ENCODE measurements at places on chromosomes 13 and 19.

DNA sequence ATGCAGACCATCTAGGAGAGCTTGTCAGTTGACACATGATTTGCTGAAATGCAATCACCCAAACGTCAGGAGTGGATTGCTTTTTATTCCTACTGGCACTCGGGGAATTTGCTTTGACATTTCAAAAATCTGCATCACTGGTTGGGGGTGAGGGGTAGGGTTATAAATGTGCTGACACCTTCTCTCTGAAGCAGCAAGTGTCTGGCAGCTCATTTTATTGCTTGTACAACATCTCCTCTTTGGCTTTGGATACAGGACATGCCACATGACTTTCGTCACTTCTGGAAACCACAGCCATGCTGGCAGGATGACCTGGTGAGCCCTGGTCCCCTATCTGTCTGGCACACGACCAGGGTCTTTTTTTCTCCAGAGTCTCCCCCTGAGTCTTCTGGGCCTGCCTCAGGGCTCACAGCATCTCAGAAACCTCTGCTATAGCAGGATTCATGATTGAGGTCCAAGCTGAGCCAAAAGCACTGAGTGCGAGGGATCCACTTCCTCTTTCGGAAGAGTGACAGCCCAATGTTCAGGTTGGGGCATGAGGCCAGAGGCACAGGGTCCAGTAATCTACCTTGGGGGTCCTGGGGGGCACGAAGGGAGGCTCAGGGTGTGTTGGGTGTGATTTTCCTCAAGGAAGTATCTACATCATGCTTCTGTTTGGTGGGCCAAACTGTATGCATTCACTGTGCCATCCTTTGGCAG lies 60.1 kb downstream of the HSPH1 start:
- no peak for DNase-seq

DNA sequence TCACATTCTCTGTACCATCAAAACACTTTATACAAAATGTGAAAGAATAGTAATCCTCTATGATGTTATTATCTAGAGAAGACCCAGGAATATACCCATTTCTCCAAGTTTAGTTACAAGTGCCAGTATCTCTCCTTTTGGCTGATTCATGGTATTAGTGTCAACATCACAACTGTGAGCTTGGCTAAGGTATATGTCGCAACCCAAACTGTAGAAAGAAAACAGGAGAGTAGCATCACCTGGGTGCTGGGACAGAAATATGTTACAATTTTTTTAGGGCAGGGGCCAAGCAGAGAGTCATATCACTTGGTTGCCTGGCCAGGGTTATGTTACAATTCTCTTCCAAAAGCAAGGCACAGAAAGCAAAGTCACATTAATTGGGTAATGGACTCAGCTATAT lies 127.2 kb upstream of the ZNF91 start:
- DNase-seq = no peak

GRCh38 chr19:39951686-39952085 lies 17.3 kb upstream of the FCGBP start:
- peak; percentile 26 for DNase-seq

DNA sequence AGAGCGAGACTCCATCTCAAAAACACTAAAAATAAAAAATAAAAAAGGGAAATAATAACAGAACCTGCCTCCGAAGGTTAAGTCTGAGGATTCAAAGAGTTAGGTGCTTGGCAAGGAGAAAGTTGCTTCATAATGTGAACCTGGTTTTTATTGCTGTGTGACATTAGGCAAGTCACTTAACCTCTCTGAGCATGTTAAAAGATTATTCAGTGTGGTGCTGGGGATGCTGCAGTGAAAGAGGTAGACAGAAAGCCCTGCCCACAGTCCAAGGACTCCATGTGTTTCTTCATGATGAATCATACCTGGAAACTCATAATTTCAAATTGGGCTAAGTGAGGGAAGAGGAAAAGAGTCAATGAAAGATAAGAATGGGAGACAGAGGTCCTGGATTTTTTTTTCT lies 2.4 kb downstream of the IL27RA start:
- no peak for DNase-seq

GRCh38 chr19:10858204-10858828 lies 10.1 kb downstream of the C19orf38 start:
- DNase-seq = no peak

- DNase-seq = no peak
Measured at GRCh38 chr13:71786875-71787274, 80.1 kb downstream of the DACH1 start.

DNA sequence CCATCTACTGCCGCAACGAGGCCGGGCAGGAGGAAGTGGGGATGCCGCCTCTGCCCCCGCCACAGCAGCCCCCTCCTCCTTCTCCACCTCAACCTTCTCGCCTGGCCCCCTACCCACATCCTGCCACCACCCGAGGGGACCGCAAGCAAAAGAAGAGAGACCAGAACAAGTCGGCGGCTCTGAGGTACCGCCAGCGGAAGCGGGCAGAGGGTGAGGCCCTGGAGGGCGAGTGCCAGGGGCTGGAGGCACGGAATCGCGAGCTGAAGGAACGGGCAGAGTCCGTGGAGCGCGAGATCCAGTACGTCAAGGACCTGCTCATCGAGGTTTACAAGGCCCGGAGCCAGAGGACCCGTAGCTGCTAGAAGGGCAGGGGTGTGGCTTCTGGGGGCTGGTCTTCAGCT lies 3.4 kb upstream of the NUP62 start:
- DNase-seq = no peak

DNA sequence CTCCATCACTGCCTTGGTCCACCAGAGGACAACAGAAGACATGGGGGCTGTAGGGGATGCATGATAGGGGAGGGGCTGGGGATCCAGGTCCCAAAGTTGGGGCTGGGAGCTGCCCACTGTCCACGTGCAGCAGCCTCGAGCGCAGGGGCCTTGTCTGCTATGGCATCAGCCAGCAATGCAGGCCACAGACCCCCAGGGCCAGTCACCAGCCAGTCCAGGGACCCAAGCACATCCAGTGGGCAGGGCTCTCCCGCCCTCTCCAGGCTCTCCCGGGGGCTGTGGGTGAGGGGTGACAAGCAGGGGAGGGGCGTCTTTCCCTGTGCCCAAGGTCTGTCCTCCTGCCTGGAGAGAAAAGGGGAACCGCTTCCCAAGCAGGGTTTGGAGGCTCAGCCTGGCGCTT lies 32.8 kb downstream of the PEPD start:
- DNase-seq = no peak

GRCh38 chr19:46367426-46367825 lies 20.5 kb downstream of the PPP5C start:
- DNase-seq = no peak

DNA sequence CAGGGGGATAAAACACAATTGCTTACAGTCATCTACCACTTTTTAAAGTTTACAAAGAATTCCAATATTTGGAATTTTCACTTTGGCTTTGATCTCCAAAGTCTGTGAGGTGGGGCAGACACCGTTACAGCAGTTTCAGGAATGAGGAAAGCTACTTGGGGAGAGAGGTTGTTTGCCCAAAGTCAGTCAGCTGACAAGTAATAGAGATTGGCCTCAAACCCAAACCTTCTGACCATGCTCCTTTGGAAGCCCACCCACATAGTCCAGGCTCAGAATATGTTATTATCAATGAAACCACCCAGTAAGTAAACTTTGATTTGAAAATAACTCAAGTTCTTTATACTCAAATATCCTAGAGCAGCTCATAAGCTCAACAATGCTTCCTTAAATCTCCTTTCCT lies 29.0 kb downstream of the RXFP2 start:
- no peak for DNase-seq

GRCh38 chr19:45492627-45493470 lies 4.0 kb downstream of the RTN2 start:
- DNase-seq = no peak

- DNase-seq = no peak
Measured at GRCh38 chr13:58782736-58783135, 1151.2 kb downstream of the PCDH17 start.

- DNase-seq = no peak
Measured at GRCh38 chr19:42409477-42409876, 17.7 kb downstream of the LIPE start.

DNA sequence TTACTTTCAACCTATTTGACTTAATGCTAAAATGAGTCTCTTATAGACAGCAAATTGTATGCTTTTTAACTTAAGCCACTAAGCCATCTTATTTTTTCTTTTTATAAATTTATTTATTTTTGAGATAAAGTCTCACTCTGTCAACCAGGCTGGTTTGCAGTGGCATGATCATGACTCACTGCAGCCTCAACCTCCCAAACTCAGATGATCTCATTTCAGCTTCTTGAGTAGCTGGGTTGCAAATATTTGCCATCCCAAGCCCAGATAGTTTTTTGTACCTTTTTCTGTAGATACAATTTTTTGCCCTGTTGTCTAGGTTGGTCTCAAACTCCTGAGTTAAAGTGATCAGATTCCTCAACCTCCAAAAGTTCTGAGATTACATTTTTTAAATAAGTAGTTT lies 27.1 kb downstream of the ZNF714 start:
- DNase-seq = no peak

DNA sequence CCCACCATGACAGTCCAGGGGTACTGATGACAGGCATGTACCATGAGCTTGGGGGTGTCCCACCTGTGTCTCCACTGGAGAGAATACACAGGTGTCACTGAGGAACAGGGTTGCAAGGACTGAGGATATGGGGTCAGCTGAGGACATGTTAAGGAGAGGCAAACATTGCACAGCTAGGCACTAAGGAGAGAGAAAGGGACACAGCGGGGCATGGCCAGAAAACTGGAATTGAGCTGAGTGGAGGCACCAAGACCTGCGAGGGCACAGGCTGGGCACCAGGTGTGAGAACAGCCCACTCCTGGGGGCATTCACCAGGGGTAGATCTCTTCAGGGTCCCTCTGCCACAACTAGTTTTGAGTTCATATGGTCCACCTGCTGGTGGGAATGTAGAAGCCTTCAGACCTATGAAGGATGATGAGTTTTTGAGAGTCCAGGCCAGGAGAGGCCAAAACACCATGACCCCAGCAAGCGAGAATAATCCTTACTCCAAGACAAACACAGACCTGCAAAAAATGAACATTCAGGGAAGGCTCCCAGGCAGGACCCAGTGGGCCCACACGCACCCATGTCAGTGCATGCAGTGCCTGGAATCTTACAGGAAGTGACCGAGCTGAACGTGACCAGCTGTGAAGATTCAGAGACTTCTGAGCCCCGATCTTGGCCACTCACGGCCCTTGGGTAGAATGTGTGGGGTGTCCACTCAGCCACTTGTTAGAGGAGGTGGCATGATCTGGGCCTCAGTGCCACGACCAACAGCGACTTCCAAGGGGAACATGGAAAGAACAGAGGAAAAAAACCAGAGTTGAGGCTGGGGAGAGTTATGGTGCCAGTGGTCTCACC lies 1.4 kb upstream of the ZNF584 start:
- DNase-seq = no peak

- DNase-seq = peak; percentile 41
Measured at GRCh38 chr13:33480561-33480960, 195.0 kb upstream of the STARD13 start.

- no peak for DNase-seq
Measured at GRCh38 chr13:95893861-95894260, 159.3 kb downstream of the UGGT2 start.

GRCh38 chr19:19821366-19821951 lies at the start of gene ZNF506:
Gene ZNF506 (minus strand): TSS chr19:19821750. CDS start chr19:19821603, 147 bp downstream.
- DNase-seq = peak; percentile 96

GRCh38 chr19:35042056-35042730 lies 672 bp downstream of the HPN start:
- DNase-seq = no peak

DNA sequence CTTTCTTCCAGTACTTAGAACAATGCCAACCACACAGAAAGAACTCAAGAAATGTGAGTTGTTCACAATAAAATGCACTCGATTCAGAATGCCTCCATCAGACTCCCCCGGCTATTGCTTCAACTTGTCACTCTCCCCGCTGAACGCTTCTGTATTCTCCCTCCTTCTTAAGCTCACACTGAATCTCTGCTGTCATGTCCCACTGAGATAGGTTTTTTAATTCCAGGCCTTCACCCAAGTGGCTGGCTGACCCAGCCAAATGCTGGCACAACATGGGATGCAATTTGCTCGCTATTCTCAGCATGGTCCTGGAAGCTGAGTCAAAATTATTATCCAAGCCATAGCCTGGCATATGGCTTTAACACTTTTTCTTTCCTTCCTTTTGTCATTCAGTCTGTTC lies 76.8 kb upstream of the SERP2 start:
- DNase-seq = no peak

DNA sequence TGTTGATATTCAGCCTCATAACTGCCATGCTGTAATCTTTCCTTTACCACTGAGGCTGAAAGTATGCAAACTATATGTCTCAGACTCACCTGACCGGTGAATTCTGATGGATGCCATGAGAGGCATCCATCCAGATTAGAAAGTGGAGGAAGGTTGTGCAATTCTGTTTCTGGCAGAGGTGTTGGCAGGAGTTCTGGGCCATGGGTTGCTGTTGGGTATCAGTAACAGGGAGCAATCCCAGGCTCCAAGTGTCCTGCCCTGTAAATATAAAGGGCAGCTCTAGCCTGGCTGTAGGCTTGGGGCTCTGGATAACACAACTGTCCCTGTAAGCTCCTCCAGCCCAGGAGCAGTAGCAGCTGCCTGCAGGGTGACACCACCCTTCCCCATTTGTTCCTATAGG lies 77.4 kb upstream of the ABCC4 start:
- no peak for DNase-seq

DNA sequence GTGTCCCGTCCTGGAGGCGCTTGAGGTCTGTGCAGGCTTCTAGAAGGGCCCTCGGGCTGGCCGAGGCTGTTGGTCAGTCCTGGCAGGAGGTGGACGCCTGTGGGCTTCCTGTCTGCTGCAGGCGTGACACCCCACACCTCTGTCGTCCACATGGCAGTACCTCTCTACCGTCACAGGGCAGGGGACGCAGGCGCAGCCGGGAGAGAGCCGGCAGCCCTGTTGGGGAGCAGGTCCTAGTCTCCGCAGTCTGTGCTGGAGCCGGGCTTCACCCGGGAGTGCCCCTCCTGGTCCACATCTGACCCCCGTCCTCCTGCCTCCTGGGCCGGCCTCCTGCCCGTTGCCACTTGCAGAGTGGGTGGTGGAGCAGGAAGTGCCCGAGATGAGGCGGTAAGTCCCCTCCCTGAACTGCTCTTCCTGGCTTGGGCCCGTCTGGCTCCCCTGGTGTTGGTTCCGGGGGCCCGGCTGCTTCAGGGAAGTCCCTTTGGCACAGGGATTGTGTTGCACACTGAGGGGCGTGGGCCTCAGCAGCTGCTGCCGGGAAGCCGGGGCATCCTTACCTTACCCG lies 106.0 kb downstream of the KDM4B start:
- no peak for DNase-seq

GRCh38 chr19:46812977-46813838 lies 24.8 kb upstream of the SLC1A5 start:
- no peak for DNase-seq
